ENCODE measurements at places on chromosomes 3 and 15.

GRCh38 chr3:142709207-142709606 is 14.6 kb upstream of the TRPC1 start:
- no peak for DNase-seq

- no peak for DNase-seq
These were observed 12.9 kb upstream of the ULK3 start for GRCh38 chr15:74855857-74856256.

- no peak for DNase-seq
These were observed 206.9 kb downstream of the ZNF385D start for GRCh38 chr3:21544076-21544462.

DNA sequence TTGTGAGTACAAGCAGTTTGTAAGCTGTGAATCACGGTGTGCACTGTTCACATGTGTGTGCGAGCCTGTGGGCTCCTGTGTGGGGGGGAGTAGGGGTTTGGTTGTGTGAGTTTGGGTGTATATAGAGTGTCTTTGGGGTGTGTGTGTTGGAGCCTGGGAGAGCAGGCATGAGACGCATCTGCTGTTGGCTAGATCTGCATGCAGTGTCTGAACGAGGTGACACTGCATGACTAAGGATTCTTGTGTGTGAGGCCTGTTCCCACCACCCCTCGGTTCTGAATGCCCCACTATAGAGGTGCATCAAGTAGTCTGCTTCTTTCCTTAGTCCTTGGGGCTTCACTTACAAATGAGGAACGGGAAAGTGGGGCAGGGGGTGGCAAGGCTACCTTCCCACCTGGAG is 68.4 kb downstream of the MAGEF1 start:
- DNase-seq: no peak

DNA sequence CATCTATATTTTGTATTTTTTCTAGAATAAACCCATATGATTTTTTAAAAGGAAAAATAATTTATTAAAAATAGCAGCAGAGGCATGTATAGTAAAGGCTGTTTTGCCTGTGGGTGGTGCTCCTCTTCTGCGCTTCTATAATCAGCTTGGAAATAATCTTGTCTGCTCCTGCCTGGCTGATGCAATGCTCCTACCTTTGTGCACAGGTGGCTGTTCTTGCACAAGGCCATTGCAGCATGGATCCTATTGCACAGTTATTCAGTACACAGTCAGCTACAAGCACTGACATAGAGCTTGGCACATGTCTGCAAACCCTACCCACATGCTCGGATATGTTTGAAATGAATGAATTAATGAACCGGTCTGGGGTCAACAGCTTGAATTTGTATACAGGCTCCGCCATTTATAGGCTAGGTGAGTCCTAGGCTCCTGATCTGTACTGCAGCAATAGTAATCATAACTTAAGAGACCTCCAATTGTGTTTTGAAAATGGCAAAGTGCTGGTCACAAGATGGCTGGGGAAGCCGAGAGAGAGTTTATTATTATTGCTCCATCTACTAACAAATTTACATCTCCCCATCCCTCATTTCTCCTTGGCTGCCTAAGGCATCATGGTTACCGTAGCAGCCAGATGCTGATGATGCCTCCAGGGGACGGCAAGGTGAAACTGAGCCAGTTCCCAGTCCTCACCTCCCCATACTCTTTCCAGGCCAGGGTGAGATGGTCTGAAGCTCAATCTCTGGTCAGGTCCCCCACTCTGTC is 532 bp upstream of the RTP1 start:
- DNase-seq: no peak

- no peak for DNase-seq
These were observed 605.8 kb upstream of the DPPA4 start for GRCh38 chr3:109943181-109943580.
